ENCODE measurements at places on chromosomes 2 and 18.

DNA sequence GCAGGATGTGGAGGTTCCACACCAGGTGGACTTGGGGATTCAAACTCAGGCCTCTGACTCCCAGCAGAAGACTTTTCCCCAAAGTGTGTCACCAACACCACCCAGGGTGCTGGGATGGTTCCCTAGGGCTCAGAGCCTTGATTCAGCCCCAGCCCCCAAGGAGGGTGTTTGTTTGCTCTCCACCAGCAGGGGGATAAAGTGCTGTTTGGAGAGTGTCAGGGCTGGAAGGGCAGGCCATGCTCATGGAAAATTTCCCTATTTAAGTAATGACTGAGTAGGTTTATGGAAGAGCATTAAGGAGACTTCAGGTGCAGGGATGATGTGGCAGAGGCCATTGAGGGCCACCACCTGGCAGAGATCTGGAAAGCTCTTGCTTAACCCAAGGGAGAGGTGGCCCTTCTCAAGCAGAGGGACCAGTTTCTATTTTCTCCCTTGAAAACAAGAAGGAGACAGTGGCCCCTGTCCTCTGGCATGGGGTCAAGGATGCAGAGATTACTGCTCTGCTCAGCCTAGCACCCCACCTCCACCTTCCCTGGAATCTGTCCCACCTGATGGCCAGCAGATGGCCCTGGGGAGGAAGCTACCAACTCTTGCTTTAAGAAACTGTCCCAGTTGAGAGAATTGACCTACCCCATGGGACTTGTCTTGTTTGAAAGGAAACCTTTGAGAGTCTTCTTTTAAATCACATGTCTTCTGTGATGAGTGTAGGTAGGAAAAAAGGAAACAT is 122.1 kb downstream of the ACOXL start:
- DNase-seq = no peak

DNA sequence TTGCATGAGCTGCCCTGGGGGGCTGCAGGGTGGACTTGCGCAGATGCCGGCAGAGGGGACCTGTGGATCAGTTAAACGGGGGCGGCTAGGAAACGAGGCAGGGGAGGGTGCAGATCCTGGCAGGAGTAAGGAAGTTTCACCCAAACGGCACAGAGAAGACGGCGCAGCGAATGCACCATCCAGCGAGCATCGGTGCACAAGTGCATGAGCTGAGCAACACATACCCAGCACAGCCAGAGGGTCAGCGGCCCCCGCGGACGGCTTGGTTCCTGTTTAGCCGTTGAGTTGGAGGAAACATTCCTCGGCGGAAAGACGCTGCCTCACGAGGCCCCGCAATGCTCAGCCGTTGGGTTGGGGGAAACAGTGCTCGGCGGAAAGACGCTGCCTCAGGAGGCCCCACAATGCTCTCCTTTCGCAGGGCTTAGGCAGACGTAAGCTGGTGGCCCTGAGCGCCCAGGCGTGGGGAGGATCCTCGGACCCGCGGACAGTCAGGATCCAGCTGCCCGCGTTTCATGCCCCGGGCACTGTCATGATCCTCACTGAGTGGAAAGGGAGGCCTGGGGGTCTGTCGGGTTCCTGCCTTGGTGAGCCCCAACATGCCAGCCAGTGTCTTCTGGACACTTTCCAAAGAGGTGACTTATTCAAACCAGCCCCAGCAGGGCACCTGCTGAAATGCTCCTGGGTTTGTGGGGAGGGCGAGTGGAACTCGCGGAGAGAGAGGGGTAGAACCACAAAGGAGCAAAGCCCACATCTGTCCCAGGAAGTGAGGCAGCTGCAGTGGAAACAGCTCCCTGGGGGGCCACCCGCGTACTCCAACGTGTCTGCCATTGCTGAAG is 86.3 kb downstream of the NDUFA10 start:
- no peak for DNase-seq

DNA sequence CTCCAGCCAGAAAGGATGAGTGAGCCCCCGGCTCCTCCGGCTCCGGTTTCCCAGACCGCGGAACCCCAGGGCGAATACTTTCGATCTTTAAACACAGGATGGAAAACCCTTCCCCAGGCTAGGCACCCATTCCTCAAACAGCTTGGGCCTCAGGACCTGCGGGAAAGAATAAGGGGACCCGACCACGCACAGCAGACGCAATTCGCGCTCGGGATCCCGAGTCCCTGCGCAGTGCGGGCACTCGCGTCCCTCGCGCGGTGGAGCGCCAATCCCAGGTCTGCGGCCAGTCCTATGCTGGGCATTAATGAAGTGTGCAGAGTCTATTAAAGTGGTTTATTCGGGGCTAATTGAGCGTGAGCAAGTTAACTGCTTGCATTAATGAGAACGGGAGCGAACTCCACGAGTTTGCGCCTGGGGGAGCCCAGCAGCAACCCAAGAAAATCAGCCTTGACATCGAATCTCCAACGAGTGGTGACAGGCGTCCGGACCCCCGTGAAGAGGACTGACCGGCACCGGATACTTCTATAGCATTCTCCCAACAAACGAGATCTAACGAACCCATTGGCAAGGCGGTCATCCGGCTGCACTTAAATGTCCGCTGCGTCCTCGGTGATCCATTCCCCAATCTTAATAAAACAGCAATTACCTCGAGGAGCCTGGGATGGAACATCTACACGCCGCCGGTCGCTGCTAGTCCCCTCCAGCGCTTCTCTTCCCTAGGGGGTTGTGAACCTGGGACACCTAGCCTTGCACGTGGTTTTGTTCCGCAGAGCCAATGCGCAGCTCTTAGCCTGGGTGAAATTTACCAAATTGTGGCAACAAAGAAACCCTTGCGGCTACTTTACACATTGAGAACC is 1.6 kb downstream of the OSR1 start:
- DNase-seq = no peak

DNA sequence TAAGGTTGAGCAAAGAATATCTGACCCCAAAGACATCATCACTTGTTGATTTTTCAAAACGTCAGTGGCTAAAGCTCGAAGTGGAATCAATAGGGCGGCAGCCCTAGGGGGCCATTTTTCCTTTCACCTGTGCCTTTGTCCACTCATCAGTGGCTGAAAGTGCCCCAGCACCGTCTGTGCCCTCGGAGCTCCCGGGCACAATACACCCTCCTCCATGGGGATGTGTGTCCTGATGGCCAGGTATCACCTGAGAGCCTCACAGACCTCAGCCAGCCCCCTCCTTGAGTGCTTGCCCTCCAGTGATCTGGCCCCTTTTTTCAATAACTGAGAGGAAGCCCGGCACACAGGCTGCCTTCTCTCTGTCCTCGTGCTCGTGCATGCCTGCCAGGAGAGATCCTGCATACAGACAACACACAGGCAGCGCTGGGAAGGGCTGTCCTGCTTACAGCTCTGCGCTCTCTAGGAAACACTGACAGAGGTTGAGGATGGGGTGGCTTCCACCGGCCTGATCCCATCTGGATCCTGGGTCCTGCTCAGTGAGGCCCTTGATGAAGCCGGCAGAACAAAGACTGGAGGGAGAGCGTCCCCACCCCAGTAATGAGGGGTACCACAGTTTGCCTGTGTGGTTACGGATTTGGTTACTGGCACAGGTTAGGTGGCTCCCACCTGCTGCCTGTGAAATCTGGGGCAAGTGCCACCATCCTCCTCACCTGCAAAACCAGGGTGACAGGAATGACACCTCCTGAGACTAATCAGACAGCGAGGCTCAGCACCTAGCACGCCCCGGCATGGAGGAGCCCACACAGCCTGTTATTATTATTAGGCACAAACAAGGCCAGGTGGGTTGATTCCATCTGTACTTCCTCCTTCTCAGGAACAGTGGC is 197.5 kb upstream of the RAB6C start:
- DNase-seq = no peak
